ENCODE measurements at places on chromosomes 3 and 15.

DNA sequence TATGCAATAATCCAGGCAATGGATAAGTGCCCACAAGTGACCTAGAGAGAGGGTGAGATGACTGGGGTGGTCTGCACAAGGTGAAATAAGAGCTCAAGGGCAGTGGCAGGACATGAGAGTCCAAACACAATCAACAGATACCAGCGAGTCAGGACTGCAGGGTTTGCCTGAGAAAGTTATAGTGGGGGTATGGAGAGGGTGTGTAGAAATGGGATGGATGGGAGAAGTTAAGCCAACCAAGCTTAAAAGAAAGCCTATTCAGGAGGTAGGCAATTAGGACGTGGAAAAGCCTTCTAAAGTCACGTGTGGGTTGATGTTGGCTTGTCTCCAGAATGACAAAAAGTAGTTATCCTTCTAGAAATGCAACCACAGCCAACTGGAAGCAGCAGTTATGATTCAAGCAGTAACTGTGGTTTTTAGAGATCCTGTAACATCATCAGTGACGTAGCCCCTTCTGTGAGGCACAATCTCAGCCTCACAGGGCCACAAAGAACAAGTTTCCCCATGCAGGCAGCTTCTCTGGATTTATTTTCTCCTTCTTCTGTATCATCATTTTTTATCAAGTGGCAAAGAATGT lies 56.1 kb downstream of the FAM174B start:
- H3K27me3 ChIP-seq, result peaks cover 9% of the 10 kb centered on the region
- H3K27ac ChIP-seq, result no peak overlapping the region
- H3K36me3 ChIP-seq, result no peaks in the 10 kb centered on the region
- peak; percentile 17 for DNase-seq

- H3K27ac ChIP-seq, result no peak overlapping the region
- H3K4me1 ChIP-seq, result no peaks in the 10 kb centered on the region
- no peaks in the 10 kb centered on the region for H3K36me3 ChIP-seq
Measured at GRCh38 chr3:27244374-27244773, 124.8 kb downstream of the NEK10 start.

- no peaks in the 10 kb centered on the region for H3K27me3 ChIP-seq
- no peaks in the 10 kb centered on the region for H3K36me3 ChIP-seq
- DNase-seq, result no peak
- H3K27ac ChIP-seq, result no peak overlapping the region
- no peak overlapping the region for H3K4me3 ChIP-seq
- H3K4me1 ChIP-seq, result no peaks in the 10 kb centered on the region
Measured at GRCh38 chr3:77146004-77146403, 106.1 kb downstream of the ROBO2 start.

GRCh38 chr15:27835233-27835939 lies 263.7 kb downstream of the OCA2 start:
- H3K4me1 ChIP-seq, result no peaks in the 10 kb centered on the region
- H3K27me3 ChIP-seq, result peaks cover 6% of the 10 kb centered on the region
- H3K27ac ChIP-seq, result no peak overlapping the region
- no peaks in the 10 kb centered on the region for H3K36me3 ChIP-seq
